Stimulated activated CD4-positive, alpha-beta T cell treated with anti-CD3 and anti-CD28 coated beads, Interleukin-15, amount 100 ng/mL, for 1 hour (primary cell): ENCODE measurements at places on chromosomes 2 and 18.

GRCh38 chr2:214843823-214844222, 34.3 kb upstream of the BARD1 start:
- DNase-seq, result no peak

GRCh38 chr2:238129166-238130010, 9.1 kb upstream of the KLHL30 start:
- DNase-seq, result no peak

GRCh38 chr2:99651930-99652670, 162.3 kb upstream of the REV1 start:
- DNase-seq, result no peak

DNA sequence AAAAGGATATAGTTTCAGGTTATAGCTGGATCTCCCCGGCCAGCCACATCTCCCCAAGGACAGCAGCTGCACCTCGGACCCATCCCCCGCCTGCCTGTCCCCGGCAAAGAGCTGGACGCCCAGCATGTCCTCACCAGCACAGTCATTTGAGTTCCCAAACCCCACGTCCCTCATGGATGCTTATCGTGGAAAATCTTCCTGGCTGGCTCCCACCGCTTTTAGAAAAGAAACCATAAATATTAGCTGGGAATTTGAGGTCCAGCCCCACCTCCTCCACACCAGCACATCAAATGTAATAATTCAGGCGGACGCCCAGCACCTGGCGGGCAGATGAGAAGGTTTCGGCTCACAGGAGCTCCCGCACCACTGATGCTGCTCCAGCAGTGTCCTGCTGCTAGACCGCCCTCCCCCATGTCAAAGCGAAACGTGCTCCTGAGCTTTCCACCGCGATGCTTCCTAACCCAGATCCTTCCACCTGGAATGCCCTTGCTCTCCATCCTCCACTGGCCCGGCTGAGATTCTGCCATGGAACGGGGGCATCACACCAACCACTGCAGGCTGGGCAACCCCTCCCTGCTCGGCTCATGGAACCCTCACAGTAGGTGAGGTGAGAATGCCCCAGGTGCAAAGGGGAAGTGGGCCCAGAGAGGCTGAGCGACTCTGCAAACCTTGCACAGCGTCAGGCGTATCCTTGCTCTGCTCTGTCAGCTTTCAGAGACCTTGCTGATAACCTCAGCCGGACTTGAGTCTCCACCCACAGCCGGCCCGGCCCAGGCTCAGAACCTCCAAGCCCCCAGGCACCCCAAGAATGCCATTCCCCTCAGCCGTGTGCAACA, 71.5 kb upstream of the GPC1 start:
- DNase-seq, result no peak

DNA sequence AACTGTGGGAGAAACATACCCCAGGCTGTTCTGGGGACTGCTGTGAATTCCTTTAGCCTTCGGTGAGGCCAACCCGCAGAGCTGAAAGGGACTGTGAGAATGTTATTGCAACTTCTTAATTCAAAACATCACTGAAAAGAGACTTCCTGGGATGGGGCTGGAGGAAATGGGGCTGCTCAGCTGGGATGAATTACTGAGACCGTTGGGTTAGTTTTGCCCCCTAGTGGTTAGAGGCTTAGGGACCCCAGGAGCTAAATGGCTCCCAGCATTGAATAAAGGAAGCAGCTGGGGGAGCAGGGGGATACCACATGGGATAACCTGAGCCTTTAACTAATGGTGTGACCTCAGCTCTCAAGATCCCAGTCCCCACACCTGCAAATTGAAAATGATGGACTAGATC, 941.1 kb upstream of the FANCL start:
- DNase-seq, result no peak
